Peyer's patch (tissue), 4 donors: ENCODE measurements at places on chromosomes 7 and 10. TPM values are rescaled to one million over a fixed set of nuclear protein-coding genes. Genes with fewer than 3 reads are reported as not detected.

SEMA3E gene
- 2.2 TPM for total RNA-seq

- H3K36me3 ChIP-seq, result no peaks in the 10 kb centered on the region
- H3K4me3 ChIP-seq, result no peak overlapping the region
- no peak overlapping the region for H3K27ac ChIP-seq
- H3K27me3 ChIP-seq, result no peaks in the 10 kb centered on the region
- no peak for DNase-seq
- H3K4me1 ChIP-seq, result no peaks in the 10 kb centered on the region
These were observed 60.1 kb upstream of the CARD11 start for GRCh38 chr7:3103614-3104398.

CWF19L1 gene
- total RNA-seq, result 11.5 TPM

DNA sequence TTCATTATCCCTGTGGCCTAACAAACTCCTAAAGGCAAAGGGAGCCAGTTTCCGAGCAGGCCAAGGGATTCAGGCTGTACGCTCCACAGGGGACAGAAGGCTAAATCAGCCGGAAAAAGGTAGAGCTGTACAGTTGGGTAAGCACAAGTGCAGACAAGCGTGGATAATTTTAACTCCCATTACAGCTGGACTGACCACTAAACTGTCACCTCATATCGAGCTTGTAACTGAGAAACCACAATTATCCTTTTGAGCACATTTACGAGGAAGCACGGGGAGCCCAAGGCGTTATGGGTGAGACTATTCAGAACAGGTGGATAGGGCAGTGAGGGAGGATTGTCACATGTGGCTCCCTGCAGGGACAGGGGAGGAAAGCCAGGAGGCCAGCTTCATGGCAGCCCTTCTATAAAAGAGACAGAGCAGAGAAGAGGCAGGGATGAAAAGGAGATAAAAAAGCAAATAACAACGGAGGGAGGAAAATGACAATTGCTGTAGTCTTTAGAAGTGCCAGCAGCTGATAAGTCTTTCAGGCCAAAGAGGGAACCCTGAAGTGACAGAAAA, 288.0 kb downstream of the FGFR2 start:
- no peak overlapping the region for H3K4me3 ChIP-seq
- H3K27me3 ChIP-seq, result no peaks in the 10 kb centered on the region
- DNase-seq, result no peak
- H3K4me1 ChIP-seq, result no peaks in the 10 kb centered on the region
- no peak overlapping the region for H3K27ac ChIP-seq

- no peak overlapping the region for H3K27ac ChIP-seq
- no peaks in the 10 kb centered on the region for H3K4me1 ChIP-seq
- H3K4me3 ChIP-seq, result no peak overlapping the region
- no peaks in the 10 kb centered on the region for H3K36me3 ChIP-seq
- no peaks in the 10 kb centered on the region for H3K27me3 ChIP-seq
These were observed 72.9 kb downstream of the NPY start for GRCh38 chr7:24356718-24357386.

- H3K27ac ChIP-seq, result no peak overlapping the region
- H3K4me3 ChIP-seq, result no peak overlapping the region
- no peak for DNase-seq
- no peaks in the 10 kb centered on the region for H3K4me1 ChIP-seq
- H3K27me3 ChIP-seq, result no peaks in the 10 kb centered on the region
These were observed 8.8 kb downstream of the AKAP9 start for GRCh38 chr7:91949221-91950009.

- no peak overlapping the region for H3K27ac ChIP-seq
- peaks cover 7% of the 10 kb centered on the region for H3K36me3 ChIP-seq
- no peaks in the 10 kb centered on the region for H3K4me1 ChIP-seq
- no peak overlapping the region for H3K4me3 ChIP-seq
- no peak for DNase-seq
- no peaks in the 10 kb centered on the region for H3K27me3 ChIP-seq
These were observed 135.9 kb downstream of the ZMYND11 start for GRCh38 chr10:271201-271600.

DNA sequence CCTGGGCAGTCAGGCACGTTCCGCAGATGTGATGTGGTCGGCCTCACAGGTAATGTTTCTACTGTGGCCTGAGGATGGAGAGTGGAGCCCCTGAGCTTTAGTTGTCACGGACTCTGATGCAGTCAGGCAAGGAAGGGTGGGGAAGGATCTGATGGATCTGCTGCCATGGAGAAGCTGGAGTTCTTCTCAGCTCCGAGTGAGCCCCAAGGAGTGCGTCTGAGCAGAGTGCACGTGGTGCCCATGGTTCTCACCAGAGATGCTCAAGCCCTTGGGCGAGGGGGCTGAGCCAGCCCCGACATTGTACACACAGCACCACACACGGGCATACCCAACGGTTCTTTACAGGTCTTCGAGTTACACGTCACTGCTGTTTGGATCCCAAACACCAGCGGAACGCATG, 192.5 kb downstream of the EBF3 start:
- H3K27me3 ChIP-seq, result no peaks in the 10 kb centered on the region
- H3K36me3 ChIP-seq, result peaks cover 6% of the 10 kb centered on the region
- no peaks in the 10 kb centered on the region for H3K4me1 ChIP-seq

GRCh38 chr7:102270178-102270887, 16.3 kb upstream of the SH2B2 start:
- H3K4me3 ChIP-seq, result no peak overlapping the region
- no peaks in the 10 kb centered on the region for H3K4me1 ChIP-seq
- DNase-seq, result no peak
- no peak overlapping the region for H3K27ac ChIP-seq
- H3K36me3 ChIP-seq, result no peaks in the 10 kb centered on the region

- no peaks in the 10 kb centered on the region for H3K27me3 ChIP-seq
- no peaks in the 10 kb centered on the region for H3K36me3 ChIP-seq
- no peaks in the 10 kb centered on the region for H3K4me1 ChIP-seq
These were observed 77.5 kb downstream of the GPR26 start for GRCh38 chr10:123743441-123744223.

- no peaks in the 10 kb centered on the region for H3K4me1 ChIP-seq
- no peak for DNase-seq
- H3K4me3 ChIP-seq, result no peak overlapping the region
- no peak overlapping the region for H3K27ac ChIP-seq
These were observed 139.1 kb downstream of the MARCHF5 start for GRCh38 chr10:92430103-92430502.

DNA sequence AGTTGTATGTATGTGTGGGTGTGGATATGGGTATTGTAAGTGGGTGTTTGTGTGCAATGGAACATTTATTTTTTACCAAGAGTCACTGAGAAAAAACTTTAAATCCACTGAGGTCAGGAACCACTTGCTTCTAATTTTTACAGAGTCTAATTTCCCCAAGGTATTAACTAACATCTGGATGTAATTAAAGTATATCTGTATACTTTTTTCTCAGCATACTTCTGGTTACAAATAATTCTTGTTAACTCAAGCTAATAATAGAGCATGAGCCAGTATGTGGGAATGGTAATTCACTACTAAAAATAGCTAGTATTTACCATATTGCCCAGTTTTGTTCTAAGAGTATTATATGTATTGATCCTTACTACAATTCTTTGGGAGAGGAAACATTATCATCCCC, 24.6 kb upstream of the STEAP4 start:
- H3K4me3 ChIP-seq, result no peak overlapping the region
- no peaks in the 10 kb centered on the region for H3K4me1 ChIP-seq
- H3K36me3 ChIP-seq, result no peaks in the 10 kb centered on the region
- no peak for DNase-seq
- H3K27me3 ChIP-seq, result no peaks in the 10 kb centered on the region
- H3K27ac ChIP-seq, result no peak overlapping the region

- no peak for DNase-seq
- H3K27me3 ChIP-seq, result no peaks in the 10 kb centered on the region
- H3K4me1 ChIP-seq, result no peaks in the 10 kb centered on the region
- no peak overlapping the region for H3K27ac ChIP-seq
- no peak overlapping the region for H3K4me3 ChIP-seq
- H3K36me3 ChIP-seq, result no peaks in the 10 kb centered on the region
These were observed 11.4 kb upstream of the REPIN1 start for GRCh38 chr7:150357270-150357669.
